NCI-H2029 treated with DMSO at 0.1 percent for 48 hours (cell line): ENCODE measurements at places on chromosomes 11 and 22.

GRCh38 chr11:85809191-85809590, 1.8 kb downstream of the SYTL2 start:
- DNase-seq: no peak

- DNase-seq: no peak
These were observed 13.3 kb downstream of the EIF3F start for GRCh38 chr11:8000390-8000789.

DNA sequence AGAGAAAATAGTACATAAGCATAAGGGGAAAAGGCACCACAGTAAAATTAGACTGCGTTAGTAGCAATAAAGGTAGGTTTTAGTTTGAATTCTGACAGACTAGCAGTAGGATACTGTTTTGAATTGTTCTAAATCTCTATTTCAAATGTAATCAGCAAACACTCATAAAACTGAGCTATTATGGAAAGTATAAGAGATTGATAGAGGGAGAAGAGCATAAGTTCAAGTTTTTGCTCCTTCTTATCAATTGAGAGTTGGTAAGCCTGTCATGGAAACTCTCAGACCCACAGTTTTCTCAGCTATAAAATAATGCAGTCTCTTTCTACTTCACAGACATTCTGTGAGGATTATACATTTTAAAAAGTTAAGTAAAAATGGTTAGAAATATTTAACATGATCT, 840.2 kb upstream of the CNTN5 start:
- no peak for DNase-seq

GRCh38 chr11:67432655-67433349, 4.5 kb downstream of the RPS6KB2 start:
- no peak for DNase-seq

- no peak for DNase-seq
These were observed 53.3 kb downstream of the CD82 start for GRCh38 chr11:44618561-44619425.

DNA sequence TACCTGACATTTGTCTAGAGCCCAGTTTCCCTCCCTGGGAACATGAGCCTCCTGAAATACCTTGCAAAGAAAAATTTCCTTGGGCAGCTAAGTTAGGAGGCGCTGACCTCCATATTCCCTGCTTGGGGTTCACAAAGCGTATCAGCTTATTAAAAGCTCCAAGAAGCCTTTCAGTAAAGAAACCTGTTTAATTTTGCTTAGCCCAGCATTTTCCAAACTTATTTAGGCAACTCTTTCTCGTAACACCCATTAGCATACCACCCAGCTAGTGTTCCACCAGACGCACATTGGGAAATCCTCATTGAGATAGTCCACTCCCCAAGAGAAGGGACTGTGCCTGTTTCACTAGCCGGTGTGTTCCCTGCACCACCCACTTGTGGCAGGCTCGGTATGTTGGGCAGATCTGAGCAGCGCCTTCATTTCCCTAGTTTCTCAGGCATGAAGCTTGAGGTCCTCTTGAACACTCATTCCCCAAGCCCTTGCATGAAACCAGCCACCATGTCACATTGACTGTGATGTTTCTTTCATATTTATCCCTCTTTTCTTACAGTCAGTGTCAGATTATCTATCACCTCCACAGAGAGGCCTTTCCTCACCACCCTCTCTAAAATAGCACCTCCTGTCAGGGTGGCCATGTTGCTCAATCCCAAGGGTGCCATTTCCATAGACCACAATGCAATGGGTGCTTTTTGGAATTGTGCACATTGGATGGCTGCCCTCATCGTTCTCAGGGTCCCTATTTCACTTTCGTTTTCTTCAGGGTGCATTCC, 12.5 kb upstream of the ELF5 start:
- no peak for DNase-seq

- no peak for DNase-seq
These were observed 16.1 kb upstream of the CHRM4 start for GRCh38 chr11:46407635-46408034.

- no peak for DNase-seq
These were observed 195.9 kb upstream of the SESN3 start for GRCh38 chr11:95426823-95427462.

DNA sequence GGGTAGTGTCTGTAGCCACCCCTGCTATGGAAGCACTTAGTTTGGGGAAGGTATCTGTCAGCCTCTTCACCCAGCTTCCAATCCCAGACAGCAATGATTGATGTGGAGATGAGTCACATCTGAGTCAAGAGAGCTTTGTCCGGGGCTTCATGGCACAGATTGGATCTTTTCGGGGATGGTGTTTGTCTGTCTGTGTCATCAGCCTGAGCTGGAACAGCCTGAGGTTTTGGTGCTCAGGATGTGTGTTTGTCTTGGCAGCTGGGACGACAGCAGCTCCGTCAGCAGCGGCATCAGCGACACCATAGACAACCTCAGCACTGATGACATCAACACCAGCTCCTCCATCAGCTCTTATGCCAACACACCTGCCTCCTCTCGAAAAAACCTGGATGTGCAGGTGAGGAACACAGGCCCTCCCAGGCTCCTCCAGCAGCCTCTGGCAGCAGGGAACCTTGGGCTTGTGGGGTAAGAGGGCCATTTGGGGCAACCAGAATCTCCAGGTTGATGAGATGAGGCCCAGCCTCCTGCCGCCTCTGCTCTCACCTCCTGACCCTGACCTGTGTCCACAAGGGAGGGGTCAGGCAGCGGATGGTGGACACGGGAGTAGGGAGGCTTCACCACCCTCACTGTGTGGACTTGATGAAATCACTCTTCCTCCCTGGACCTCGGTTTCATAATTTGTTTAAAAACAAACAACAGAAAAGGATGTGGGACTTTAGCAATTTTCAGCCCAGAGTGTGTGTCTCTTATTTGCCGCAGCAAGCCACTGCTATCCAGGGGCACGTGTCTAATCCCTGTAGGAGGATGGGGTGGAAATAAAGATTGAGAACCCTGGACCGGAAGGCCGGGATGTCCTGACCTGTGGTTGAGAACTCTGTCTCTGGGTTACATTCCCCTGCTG, 124.3 kb downstream of the DBX1 start:
- peak; percentile 97 for DNase-seq

- peak; percentile 58 for DNase-seq
These were observed 28.0 kb downstream of the MOB2 start for GRCh38 chr11:1458340-1459218.

- no peak for DNase-seq
These were observed 5.4 kb upstream of the MADD start for GRCh38 chr11:47264521-47264920.

GRCh38 chr22:34294986-34295385, 374.7 kb upstream of the LARGE1 start:
- no peak for DNase-seq

GRCh38 chr11:116124922-116125714, 620.9 kb upstream of the CADM1 start:
- DNase-seq: no peak

- no peak for DNase-seq
These were observed 20.2 kb upstream of the LRRC32 start for GRCh38 chr11:76690736-76691135.

- no peak for DNase-seq
These were observed 50.9 kb downstream of the TTC28 start for GRCh38 chr22:28628766-28629165.

DNA sequence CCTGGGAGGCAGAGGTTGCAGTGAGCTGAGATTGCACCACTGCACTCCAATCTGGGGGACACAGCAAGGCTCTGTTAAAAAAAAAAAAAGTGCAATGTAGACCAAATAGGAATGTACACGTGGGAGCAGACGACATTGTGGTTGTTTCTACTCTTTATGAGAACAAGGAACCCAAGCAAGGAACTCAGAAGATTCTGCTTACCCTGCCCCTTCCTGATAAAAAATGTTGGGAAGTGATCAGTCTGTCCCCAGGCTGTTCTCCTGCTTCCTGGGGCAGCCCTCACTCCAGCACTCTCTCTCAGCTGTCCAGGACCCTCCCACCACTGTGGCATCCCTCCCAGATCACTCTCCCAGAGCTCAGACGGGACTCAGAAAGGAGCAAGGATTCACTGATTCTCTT, 31.8 kb downstream of the SLCO2B1 start:
- DNase-seq: no peak
